PC-3 (cell line): ENCODE measurements at places on chromosomes 7 and 10. TPM values are rescaled to one million over a fixed set of nuclear protein-coding genes. Genes with fewer than 3 reads are reported as not detected.

The HOXA1 gene
- 1.4 and 2.0 TPM in 2 replicates for total RNA-seq

DNA sequence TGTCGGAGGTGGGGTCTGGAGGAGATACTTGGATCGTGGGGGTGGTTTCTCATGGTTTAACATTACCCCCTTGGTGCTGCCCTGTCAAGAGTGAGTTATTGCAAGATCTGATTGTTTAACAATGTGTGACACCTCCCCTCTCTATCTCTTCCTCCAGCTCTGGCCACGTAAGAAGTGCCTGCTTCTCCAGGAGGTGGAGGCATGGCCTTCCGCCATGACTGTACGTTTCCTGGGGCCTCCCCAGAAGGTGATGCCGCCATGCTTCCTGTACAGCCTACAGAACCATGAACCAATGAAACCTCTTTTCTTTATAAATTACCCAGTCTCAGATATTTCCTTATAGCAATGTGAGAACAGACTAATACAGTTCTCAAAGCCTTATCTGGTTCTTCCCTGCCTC, 547.0 kb downstream of the CALN1 start:
- DNase-seq = no peak

DNA sequence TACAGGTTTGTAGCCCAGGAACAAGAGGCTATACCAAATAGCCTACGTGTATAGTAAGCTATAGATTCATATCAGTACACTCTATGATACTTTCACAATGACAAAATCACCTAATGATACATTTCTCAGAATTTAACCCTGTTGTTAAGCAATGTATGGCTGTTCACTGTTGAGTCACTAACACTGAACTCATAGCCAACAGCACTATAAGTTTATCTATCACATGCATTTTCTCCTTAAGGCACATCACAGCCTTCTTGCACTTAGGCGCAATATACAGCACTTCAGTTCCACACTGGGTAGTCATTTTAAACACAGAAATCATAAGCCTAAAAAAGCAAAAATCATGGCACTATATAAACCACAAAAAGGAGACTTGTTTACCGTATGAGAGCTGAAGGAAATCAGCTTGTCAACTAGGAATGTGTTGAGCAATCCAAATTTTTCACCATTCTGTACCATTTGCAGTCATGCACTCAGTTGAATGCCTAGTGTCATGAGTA, 45.6 kb downstream of the ZNF438 start:
- peak; percentile 62 for DNase-seq

DNA sequence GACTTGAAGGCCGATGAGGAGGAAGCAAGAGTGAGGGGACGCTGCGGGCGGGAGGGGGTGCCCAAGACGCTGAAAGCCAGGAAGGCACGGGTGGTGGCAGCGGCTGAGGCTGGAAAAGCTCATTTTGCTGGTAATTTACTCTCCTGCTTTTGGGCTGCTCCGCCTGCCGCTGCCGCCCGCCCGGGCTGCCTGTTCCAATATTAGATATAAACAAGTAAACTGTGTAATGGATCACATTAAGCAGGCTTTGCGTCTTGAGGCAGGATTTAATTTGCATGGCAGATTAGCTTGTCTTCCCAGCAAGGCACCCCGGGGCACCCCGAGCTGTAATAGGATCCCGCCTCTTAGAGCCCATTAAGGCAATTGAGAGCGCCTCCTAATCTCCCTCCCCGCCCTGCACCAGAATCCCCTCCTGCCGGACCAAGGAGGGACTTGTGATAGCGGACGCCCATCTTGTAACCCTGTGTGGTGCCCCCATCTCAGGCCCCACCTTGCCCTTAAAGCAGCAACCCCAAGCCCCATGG, 46.1 kb upstream of the SLF2 start:
- DNase-seq = no peak

The HMX2 gene
- total RNA-seq = not detected in 2 replicates

GRCh38 chr10:67306588-67307205, 380.9 kb downstream of the LRRTM3 start:
- DNase-seq = peak; percentile 88

GRCh38 chr10:8712656-8713055, 658.2 kb downstream of the GATA3 start:
- DNase-seq = peak; percentile 6

GRCh38 chr7:79319369-79319768, 134.1 kb downstream of the MAGI2 start:
- DNase-seq = no peak

GRCh38 chr7:97430006-97430405, 301.9 kb upstream of the TAC1 start:
- no peak for DNase-seq

The AGAP4 gene
- total RNA-seq = 6.3 and 11.4 TPM in 2 replicates

DNA sequence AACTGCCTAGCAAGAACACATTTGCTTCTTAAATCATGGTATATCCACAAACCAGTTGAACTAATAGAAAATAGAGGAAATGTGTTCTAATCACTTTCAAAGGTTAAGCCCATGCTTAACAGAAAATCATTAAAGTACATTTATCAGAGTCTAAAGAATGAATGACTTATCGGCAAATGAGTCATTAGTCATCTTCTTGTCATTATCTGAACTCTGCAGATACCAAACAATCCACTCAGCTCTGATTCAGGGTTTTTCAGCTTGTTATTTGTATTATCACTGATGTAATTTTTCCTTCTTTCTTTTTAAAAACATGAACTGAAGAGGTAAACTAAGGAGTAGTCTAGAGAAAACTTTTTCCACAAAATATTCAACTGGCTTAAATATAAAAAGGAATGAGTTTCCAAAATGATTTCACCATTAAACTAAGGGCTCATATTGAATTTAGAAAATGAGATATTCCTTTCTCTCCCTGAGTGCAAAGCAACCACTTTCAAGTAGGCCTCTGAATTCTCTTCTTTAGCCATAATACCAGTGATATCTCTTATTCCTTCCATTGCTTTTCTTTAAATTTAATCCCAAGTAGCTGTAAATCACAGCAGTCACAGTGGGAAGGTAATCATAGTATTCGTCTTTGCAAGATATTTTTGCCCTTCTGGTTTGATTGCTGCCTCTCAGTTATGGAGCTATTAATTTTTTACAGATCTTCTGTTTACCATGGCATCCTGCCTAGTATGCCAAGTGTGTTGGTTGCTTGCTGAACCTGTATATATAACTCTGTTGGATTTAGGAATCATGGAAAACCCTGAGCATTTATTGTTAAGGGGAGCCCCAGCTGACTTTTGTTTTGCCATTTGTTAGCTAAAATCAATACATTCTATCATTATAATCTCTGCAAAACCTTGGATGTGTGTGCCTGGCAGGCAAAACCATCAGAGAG, 125.1 kb downstream of the THSD7A start:
- peak; percentile 65 for DNase-seq

- DNase-seq = no peak
Measured at GRCh38 chr10:79274279-79275104, 72.8 kb upstream of the PPIF start.

DNA sequence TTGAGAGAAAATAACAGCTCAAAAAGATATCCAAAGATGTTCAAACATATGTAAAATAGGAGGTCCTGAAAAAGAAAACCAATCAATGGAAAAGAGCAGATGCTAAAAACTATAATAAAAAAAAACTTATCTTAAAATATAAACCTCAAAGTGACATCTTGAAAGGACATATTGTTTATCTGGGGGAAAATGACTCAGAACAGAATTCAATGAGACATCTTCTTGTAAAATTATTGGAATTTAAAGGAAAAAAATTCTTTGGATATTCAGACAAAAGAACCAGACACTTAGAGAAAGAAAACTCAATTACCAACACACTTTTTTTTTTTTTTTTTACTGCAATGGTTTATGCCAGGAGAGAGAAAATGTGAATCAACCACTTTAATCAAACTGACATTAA, 58.9 kb downstream of the NAMPT start:
- DNase-seq = peak; percentile 50

The MSMB gene
- not detected in 2 replicates for total RNA-seq

GRCh38 chr10:126208726-126209302, 179.5 kb downstream of the ADAM12 start:
- no peak for DNase-seq

GRCh38 chr10:104735036-104735756, 94.1 kb downstream of the SORCS3 start:
- no peak for DNase-seq

DNA sequence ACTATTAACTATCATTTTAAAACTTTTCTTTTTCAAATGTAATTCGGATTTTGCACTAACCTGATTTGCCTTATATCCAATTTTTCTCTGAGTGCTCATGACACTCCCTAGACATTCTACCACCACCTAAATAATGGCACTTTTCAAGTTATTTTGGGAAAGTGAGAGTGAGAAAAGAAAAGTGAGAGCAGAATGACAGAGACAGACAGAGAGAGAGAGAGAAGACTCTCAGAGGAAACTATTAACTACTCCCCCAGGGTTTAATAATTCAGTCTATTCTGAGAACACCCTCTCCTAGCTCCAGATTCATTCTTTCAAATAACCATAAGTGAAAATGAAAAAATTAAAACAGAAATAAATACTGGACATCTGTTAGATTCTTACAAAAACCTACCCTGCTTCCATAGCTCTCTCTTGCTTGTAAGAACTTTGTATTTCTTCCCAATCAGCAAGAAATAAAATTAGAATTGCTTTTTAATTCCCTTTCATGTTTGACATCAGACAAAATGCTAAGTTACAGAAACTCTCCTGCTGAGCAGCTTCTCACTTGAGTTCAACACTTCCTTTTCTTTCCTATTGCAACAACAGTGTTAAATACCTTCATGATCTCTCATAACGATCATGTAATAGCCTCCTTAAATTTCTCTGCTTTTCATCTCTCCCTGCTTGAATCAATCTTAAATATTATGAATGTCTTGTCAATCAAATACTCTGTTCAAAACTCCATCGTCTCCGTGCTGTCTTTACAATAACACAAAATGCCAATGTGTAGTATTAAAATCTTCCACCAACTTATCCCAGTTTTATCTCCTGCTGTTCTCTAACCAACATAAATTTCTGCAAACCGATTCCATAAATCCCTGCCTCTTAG, 191.7 kb downstream of the SEMA3E start:
- DNase-seq = no peak

GRCh38 chr7:130377178-130377577, 3.1 kb upstream of the CPA1 start:
- no peak for DNase-seq

DNA sequence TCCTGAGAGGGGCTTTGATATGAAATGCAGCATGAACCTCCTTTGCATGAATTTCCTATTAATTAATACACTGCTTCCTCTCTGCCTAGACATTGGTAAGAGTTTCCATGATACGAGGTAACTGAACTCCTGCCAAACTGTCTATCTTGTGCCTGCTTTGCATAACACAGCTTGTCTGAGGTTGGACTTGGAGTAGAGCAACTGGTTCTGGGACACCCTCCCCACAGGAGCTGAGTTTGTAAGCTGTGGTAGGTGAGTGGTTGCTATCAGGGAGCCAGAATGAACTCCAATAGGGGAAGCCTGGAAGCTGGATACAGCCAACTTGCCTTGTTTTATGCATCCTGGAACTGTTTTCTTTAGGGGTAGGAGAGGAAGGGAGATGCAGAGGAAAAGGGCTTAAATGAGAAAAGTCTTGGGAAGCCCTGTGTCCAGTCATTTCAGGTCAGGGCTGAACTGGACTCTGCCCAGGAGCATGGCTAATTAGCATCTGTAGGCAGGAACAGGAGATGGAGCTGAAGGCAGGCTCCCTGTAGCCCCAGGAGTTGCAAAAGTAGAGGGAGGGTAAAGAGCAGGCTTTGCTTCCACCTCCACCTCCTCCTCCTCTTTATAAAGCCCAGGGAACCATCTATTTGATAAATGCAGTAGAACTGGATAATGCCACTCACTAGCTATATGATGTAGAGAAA, 73.2 kb upstream of the GPR158 start:
- no peak for DNase-seq
